ENCODE measurements at places on chromosomes 5 and 9. TPM values are rescaled to one million over a fixed set of nuclear protein-coding genes. Genes with fewer than 3 reads are reported as not detected.

GRCh38 chr9:93143830-93144530 lies 9.9 kb upstream of the NINJ1 start:
- peak; percentile 75 for DNase-seq

DNA sequence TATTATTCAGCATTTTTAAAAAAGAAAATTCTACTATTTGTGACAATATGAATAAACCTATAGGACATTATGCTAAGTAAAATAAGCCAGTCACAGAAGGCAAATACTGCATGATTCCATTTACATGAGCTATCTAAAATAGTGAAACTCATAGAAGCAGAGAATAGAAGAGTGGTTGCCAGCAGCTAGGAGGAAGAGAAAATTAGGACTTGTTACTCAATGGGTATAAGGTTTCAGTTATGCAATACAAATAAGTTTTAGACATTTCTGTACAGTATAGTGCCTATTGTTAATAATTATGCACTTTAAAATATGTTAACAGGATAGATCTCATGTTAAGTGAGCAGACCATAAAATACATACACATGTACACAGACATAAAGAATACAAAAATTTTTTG lies 73.8 kb upstream of the SPINK5 start:
- no peak for DNase-seq

Gene CDKN2B-AS1
- 0.41 TPM for total RNA-seq

GRCh38 chr5:17147170-17147569 lies 70.3 kb upstream of the BASP1 start:
- no peak for DNase-seq

GRCh38 chr5:176519810-176520720 lies 17.1 kb downstream of the RNF44 start:
- no peak for DNase-seq

DNA sequence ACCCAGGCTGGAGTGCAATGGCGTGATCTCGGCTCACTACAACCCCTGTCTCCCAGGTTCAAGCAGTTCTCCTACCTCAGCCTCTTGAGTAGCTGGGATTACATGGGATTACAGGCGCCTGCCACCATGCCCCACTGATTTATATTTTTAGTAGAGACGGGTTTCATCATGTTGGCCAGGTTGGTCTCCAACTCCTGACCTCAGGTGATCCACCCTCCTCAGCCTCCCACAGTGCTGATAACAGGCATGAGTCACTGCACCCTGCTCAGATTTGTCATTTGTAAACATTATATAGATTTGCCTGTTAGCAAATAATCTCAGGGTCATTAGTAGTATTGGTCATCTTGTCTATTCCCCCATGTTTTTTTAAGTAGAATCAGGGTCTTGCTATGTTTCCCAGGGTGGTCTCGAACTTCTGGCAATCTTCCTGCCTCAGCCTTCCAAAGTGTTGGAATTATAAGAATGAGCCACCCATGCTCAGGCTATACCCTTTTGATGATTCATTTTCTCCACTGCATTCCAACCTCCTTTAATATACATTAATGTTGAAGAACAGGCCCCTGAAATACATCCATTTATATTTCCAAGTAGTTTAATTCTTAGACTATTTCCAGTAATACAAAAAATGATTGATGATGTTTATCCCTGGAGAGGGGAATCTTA lies 17.3 kb downstream of the CENPH start:
- DNase-seq, result no peak

GRCh38 chr9:97889941-97890887 lies 32.1 kb downstream of the TRMO start:
- DNase-seq, result no peak

Gene BTNL3
- total RNA-seq, result not detected

Gene SLC9A3
- 1.2 TPM for total RNA-seq

- no peak for DNase-seq
These were observed 183.4 kb downstream of the TMEM38B start for GRCh38 chr9:105877721-105878120.

Gene ARL10
- total RNA-seq, result 34.6 TPM

Gene NEUROG1
- total RNA-seq, result 0.41 TPM

- DNase-seq, result no peak
These were observed 120.3 kb upstream of the SPATA31C2 start for GRCh38 chr9:88258601-88259000.

Gene GABRP
- total RNA-seq, result not detected

- DNase-seq, result no peak
These were observed 5.3 kb upstream of the ABL1 start for GRCh38 chr9:130829762-130830161.

DNA sequence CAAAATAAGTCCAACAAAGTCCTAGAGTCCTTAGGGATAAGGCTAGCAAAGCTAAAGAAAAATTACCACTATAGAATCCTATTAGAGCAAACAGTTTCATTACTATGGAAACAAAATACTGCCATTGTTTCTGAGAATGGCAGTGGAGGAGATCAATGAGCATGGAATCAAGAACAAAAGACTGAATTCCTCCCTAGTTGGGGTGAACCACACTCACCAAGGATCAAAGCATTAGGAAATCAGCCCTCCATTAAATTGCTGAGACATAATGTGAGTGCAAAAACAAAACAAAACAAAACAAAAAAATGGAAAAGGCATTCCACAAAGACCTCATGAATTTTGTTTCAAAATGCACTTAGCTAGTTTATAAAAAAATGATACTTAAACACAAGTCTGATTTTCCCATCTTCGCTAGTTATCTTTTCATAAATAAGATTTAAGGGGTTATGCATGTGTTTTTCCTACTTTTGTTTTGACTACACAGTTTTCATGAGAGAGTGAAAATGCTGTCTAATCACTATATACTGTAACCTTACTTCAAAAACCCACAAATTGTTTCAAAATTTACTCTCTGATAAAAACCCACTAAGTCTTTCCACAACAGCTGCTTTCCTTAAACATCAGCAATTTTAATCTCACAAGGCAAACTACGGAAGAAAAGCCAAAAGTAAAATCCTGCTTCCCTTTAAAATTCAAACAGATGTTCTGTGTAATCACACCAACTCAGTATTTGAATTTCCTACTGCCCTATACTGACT lies 9.7 kb downstream of the SERINC5 start:
- no peak for DNase-seq

- DNase-seq, result no peak
These were observed 291.2 kb downstream of the ARHGAP26 start for GRCh38 chr5:143061161-143061945.

Gene FAM163B
- 12.6 TPM for total RNA-seq
